ENCODE measurements at places on chromosomes 7 and 10. TPM values are rescaled to one million over a fixed set of nuclear protein-coding genes. Genes with fewer than 3 reads are reported as not detected.

The LIPM gene
- not detected for polyA plus RNA-seq

The IFIT1B gene
- not detected for polyA plus RNA-seq

The ELN gene
- polyA plus RNA-seq, result not detected

The SAMD8 gene
- 223 TPM for polyA plus RNA-seq

The ASZ1 gene
- polyA plus RNA-seq, result not detected
